MG63 (cell line): ENCODE measurements at places on chromosomes 1 and 21. TPM values are rescaled to one million over a fixed set of nuclear protein-coding genes. Genes with fewer than 3 reads are reported as not detected.
A peak's percentile ranks its signal among the peaks of the same experiment; 100 is the strongest.

GRCh38 chr1:181406989-181407388, 76.3 kb upstream of the CACNA1E start:
- DNase-seq = no peak

The PPIE gene
- 80.7 and 112 TPM in 2 replicates for total RNA-seq

GRCh38 chr21:30354308-30355005, 6.1 kb upstream of the KRTAP23-1 start:
- no peak for DNase-seq

The PPFIA4 gene
- 0.39 and 1.2 TPM in 2 replicates for total RNA-seq

DNA sequence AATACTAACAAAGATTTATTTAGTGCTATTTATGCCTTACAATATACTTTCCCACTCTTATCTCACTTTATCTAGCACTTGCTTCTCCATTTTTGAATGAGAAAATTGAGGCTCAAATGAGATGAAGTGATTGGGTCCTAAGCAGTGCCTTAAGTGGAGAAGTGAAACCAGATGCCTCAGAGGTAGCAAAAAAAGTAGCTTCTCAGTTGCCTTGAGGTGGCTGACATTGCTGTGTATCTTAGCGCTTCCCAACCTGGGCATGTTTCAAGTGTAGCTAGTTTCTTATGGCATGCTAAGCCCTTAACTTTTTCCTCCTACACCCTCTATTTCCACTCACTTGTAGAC, 390.4 kb downstream of the OMA1 start:
- DNase-seq = no peak

The TFB2M gene
- total RNA-seq = 10.9 and 13.3 TPM in 2 replicates

DNA sequence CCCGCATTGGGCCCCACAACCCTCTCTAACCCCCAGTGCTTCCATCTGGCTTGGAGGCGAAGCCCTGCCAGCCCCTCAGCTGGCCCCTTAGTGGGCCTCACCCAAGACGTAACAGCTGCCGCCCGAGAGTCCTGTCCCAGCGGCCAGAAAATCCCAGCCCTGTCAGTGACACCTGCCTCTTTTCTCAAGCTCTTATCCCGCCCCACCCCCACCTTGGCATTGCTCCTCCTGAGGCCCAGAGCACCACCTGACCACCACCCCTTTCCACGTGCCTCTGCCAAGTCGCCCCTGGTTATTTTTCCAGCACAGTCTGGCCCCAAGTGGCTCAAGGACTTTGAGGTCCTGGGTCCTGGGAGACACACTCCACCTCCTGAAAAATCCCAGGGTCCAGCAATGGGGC, 5.9 kb upstream of the CTRC start:
- no peak for DNase-seq

DNA sequence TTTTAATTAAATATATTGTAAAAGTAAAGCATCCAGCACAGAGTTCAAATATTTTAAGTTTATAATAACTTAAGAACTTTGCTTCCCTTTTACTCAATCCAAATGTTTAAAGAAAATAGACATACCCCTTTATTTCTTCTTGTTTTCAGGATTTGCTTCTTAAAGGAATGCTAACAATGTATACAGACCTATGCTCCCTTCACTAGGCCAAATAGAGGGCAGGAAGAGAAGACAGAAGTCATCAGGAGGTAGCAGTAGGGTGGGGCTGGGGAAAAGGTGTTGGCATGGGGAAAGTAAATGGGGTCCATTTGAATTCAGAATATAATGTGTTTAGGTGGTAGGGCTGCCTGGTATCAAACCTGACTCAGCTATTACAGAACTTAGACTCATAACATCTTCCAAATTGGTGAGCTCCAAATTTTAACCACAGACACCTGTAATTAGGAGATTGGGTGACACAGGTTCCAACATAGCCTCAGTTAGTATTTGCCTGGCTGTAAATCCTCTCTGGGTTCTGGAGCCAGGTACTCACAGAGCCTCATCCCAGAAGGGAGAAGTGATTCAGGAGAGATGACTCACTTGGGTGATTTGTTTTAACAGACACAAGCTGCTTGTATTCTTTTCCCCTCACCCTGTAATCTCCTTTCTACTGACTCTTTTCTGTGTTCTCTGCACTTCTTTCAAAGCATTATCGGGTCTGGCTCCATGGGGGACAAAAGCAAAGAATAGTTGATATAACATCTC, 60.1 kb upstream of the DUSP10 start:
- DNase-seq = peak; percentile 37

The DAP3 gene
- 79.0 and 111 TPM in 2 replicates for total RNA-seq

DNA sequence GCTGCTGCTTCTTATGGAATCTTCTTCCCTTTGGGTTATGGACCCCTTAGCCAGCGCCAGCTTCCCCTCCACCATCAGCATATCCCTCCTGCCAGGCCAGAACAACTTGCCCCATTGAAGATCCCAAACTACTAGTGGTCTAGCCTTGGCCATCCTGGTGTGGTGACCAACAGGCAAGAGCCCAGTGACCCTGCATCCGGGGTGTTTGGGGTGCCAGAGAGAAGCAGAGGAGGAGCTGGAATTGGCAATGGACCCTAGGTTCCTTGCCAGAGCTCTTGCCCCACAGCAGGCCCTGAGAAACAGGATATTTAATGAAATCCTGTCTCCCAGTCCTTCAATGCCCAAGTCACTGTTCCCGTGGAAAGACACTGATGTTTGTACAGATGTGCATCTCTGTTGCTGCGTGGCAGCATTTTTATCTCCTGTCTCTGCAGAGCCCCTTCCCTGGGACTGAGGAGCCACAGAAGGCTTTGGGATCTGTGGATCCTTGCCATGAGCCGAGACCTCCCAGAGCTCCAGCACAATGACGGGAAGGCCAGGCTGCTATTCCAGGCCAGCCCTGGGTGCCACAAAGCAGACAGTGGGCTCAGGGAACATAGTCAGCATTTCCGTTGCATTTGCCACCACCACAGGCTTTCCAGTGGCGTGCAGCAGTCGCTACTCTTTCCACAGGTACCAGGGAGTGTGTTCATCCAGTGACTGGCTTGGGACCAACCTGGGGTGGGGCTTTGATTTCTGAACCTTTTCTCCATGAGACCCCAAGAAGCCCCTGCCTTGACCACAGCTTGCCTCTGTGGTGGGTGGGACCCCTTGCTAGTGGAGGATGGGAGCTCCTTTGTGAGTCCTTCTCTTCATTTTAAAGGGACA, 21.6 kb downstream of the NAV1 start:
- no peak for DNase-seq

DNA sequence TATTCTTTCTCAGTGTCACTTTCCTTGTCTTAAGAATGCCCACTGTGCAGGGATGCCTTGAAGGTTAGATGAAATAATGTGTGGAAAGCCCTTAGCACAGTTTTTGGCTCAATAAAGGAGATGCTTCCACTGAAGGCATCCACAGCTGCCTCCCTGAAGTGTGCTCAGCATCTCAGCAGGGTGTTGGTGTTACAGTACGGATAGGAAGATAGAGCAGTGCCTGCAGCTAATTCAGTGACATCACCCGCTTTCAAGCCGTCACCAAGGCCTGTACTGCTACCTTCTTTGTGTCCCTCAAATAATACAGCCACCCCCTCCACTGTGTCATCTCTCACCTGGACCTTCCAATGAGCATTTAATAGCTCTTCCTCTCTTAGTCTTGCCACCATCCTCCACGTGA, 59.0 kb downstream of the NDUFS5 start:
- DNase-seq = no peak

DNA sequence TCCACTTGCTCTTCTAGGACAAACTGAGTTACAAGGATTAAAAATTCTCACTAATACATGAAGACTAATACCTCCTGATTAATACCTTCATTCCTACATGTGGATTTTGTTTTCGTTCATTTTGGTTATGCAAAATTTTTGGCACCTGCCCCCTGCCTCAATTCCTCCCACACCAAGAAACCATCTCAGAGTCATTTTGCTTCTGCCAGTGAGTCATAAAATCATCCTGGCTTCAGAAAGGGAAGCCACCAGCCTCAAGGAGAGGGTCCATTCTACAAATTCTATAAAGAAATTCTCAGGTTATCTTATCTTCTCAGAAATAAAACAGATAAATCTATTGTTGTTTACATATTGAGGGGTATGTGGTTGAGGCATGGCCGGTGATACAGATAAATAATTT, 103.2 kb upstream of the COA6 start:
- no peak for DNase-seq

GRCh38 chr1:153790966-153791647, 15.9 kb downstream of the SLC27A3 start:
- DNase-seq = peak; percentile 66

The IL10 gene
- not detected in 2 replicates for total RNA-seq

GRCh38 chr21:24730661-24731060, 876.6 kb downstream of the MRPL39 start:
- DNase-seq = no peak

The ZBTB8A gene
- total RNA-seq = 2.6 and 3.2 TPM in 2 replicates

GRCh38 chr21:41142051-41142795, 25.7 kb upstream of the BACE2 start:
- DNase-seq = peak; percentile 94

GRCh38 chr1:33429856-33430691, 821 bp downstream of the PHC2 start:
- DNase-seq = peak; percentile 43

- DNase-seq = no peak
Observed at GRCh38 chr1:76065270-76065669, 9.3 kb upstream of the ST6GALNAC3 start.

- DNase-seq = no peak
Observed at GRCh38 chr1:23779826-23780371, 1.7 kb downstream of the PITHD1 start.

GRCh38 chr1:53526451-53527101, 67.4 kb downstream of the DMRTB1 start:
- no peak for DNase-seq

The TCHH gene
- total RNA-seq = 0.10 TPM in 1 of 2 replicates, not detected in the other

The PPCS gene
- total RNA-seq = 30.3 and 58.5 TPM in 2 replicates

GRCh38 chr1:32394890-32395432, 720 bp upstream of the BSDC1 start:
- no peak for DNase-seq

The RYR2 gene
- 0.12 and 0.26 TPM in 2 replicates for total RNA-seq

The CLDN17 gene
- total RNA-seq = not detected in 2 replicates

GRCh38 chr1:109620401-109620791, 759 bp downstream of the AMPD2 start:
- peak; percentile 75 for DNase-seq

- no peak for DNase-seq
Observed at GRCh38 chr1:31615414-31615813, 2.1 kb upstream of the HCRTR1 start.

The SPRR4 gene
- total RNA-seq = not detected in 2 replicates

GRCh38 chr1:41758500-41758899, 160.2 kb downstream of the HIVEP3 start:
- no peak for DNase-seq

The KCNN3 gene
- 1.6 TPM in 1 of 2 replicates, not detected in the other for total RNA-seq

The ITLN2 gene
- not detected in 2 replicates for total RNA-seq

The ZNF593 gene
- 27.8 and 45.7 TPM in 2 replicates for total RNA-seq

DNA sequence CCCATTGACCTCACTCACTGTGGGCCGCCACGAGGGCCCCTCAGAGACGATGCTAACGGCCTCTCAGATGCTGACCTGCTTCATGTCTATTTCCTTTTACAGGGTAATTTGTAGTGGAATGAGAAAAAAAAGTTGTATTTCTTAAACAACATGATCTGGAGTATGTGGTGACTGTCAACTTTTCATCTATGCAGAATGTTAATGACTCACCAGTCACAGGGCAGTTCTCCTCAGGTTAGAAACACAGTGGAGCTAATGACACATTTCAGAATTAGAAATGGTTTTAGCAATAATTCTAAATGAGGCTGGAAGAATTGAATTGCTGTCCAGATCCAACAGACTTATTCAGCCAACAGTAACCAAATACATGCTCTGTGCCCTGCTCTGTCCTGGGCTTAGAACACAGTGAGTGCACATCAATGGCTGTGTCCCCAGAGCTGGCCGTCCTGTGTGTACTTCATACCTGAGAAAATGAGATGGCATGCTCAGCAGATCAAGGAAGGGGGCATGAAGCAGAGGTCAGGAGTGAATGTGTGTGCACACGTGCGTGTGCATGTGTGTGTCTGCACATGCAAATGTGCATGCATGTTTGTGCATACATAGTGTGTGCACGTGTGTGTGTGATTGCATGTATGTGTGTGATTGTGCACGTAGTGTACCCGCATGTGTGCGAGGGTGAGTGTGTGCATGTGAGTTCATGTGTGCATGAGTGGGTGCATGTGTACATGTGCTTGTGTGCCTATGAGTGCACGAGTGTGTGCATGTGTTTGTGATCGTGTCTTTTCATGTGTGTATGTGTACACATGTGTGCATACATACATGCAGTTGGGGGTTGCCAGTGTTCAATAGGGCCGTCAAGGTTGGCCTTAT, 145.3 kb downstream of the PCBP3 start:
- DNase-seq = no peak

- no peak for DNase-seq
Observed at GRCh38 chr21:25942135-25942534, 207.4 kb downstream of the GABPA start.

The METTL13 gene
- total RNA-seq = 45.0 and 71.2 TPM in 2 replicates

- no peak for DNase-seq
Observed at GRCh38 chr21:42300045-42300583, 15.1 kb downstream of the TFF3 start.

The NT5C1A gene
- total RNA-seq = not detected in 2 replicates

- DNase-seq = peak; percentile 93
Observed at GRCh38 chr1:225763716-225764548, 13.7 kb upstream of the SRP9 start.

The RAB42 gene
- 12.5 and 14.1 TPM in 2 replicates for total RNA-seq

The KCNH1 gene
- total RNA-seq = not detected in 2 replicates

The DNALI1 gene
- not detected in 2 replicates for total RNA-seq

The S100A7 gene
- total RNA-seq = not detected in 2 replicates

The ERICH3 gene
- total RNA-seq = not detected in 2 replicates

GRCh38 chr1:3488432-3488831, 34.0 kb downstream of the ARHGEF16 start:
- DNase-seq = no peak

The SELENBP1 gene
- 6.0 and 10.2 TPM in 2 replicates for total RNA-seq

GRCh38 chr1:2946291-2946690, 75.0 kb upstream of the ACTRT2 start:
- DNase-seq = no peak

DNA sequence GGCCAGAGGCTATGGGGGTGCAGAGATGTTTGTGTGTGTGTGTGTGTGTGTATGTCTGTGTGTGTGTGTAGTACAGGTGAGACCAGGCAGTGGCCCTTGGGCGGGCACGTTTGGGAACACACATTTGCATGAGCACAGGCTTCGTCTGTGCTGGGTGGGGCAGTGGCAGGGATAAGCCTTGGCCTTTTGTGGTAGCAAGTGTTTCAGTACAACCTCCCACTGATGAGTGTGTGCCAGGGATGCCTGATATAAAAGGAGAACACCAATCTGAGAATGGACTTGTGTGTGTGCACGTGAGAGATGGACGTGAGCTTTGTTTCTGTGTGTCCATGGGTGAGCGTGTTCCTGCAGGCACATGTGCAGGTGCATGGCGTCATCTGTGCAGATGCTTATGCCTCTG, 3.0 kb downstream of the NTRK1 start:
- no peak for DNase-seq

The UMODL1 gene
- not detected in 2 replicates for total RNA-seq

DNA sequence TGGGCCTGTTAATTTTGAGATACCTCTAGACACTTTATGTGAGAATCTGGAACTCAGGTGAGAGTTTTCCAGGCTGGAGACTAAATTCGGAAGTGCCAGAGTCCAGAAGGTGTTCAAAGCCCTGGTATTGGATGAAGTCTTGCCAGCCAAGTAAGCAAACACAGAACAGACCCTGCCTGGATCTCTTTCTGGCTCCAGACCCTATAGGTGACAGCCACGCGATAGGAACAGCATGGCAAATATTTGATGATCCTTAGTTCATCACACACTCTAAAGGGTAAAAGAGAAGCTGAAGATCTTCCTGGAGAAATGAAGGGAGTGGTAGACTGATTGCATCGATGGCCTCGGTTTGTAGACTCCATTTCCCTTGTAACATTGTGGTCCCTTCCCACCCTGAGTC, 30.7 kb downstream of the SLC1A7 start:
- no peak for DNase-seq
